ENCODE measurements at places on chromosomes 4 and X.
A peak's percentile ranks its signal among the peaks of the same experiment; 100 is the strongest.

GRCh38 chr4:124711471-124712371 is 811 bp downstream of the ANKRD50 start:
- peak; percentile 55 for DNase-seq

DNA sequence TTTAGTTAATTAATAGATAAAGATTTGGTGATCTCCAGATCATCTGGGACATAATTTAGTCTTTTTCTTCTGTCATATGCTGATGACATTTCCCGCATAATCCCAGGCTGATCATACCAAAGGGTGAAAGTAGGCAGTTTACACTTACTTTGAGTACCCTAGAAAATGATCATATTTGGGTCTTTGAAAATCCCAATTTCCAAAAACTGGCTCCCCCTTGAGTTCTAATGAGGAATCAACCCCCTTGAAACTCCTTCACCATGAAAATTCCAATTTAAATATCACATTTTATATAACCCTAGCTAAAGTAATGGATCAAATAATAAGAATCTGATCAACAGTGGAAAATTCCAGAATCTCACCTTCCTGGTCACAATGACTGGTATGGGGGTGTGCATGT is 223.4 kb downstream of the NAF1 start:
- DNase-seq, result no peak

- DNase-seq, result no peak
These were observed 52.1 kb upstream of the CDKN2AIP start for GRCh38 chr4:183392377-183392776.

DNA sequence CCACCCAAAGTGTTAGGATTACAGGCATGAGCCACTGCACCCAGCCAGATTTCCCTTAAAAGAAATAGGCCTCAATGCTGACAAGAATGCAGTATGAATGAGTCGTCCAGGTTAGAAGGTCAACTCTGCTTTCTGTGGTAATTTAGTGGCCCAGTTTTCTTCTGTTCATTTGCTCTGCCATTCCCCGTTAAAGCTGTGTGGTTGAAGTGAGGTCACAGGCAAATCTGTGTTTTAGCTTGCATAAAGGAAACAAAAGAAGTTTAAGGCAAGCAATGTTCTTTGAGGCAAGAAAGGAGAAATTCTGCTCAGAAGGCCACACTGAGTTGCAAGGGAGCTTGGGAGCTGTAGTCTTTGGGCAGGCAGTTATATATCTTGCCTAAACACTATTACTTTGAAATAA is 176.8 kb downstream of the LARP7 start:
- DNase-seq, result no peak

DNA sequence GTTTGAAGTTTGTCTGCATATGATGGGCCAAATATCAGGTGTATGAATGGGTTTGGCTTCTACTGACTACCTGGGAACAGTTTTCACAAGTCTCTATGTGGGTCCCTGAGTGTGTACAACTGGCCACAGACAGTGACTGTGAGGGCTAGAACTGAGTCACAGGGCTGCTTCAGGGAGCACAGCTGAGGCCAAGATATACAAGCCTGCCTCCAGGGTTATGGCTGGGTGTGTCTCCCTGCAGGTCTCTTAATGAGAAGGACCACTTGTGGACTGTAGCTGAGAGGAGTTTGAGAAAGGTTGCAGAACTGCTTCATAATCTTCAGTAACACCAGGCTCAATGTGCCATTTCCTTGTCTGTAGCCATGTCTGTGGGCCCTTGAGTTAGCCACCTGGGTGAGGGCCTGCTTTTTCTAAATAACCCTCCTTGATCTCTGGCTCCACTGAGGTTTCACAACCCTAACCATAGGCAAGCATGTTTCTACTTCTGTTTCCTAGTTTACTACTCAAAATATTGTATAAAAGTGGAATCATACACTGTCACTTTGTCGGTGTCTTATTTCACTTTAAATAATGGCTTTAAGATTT is 81.3 kb downstream of the ZNF732 start:
- DNase-seq, result no peak

DNA sequence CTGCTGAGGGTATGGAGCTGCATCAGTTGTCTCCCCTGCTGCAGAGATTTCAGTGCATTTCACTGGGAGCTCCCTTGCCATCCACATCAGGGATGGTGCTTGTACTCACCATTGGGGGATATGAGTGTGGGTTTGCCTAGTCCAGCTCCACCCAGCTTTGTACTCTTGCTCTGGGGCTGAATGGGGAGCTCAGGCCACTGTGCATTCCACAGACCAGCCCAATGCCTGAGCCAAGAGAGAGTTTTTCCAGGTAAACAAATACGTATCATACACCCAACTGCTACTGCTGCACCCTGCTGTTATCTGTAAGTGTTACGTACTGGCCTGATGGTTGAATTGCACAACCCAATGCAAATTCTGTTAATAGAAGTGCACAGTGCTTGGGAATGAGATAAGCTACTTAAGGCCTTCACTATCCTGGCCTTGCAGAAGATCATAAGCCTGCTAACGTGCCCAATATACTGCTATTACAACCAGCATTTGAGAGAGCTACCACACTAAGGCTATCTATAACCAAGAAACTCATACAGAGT is 205.0 kb upstream of the DMD start:
- DNase-seq, result no peak

DNA sequence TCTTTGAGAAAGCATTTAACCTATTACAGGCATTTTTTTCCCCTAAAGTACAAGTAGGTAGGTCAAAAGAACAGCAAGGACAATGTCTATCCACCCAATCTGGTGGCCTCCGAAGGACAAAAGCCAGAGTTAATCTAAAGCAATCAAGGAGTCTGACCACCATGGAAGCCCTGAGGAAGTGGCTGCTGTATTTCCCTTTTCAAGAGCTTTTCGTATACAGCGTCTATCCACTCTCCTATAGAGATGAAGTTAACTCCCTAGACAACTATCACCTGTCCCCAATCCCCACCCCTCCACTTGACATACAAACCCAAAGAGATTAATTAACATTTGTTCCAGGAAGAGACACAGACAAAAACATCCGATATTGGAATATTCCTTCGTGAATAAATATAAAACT is 85.5 kb downstream of the SNCA start:
- no peak for DNase-seq

- DNase-seq, result no peak
These were observed 766.6 kb downstream of the FAT4 start for GRCh38 chr4:126081336-126081735.
